ENCODE measurements at places on chromosomes 12 and 14.

- DNase-seq, result no peak
Measured at GRCh38 chr12:104520242-104520900, 63.6 kb downstream of the CHST11 start.

GRCh38 chr12:41067941-41068645, 120.0 kb upstream of the PDZRN4 start:
- no peak for DNase-seq

GRCh38 chr14:99229654-99230207, 42.3 kb downstream of the BCL11B start:
- DNase-seq, result no peak

DNA sequence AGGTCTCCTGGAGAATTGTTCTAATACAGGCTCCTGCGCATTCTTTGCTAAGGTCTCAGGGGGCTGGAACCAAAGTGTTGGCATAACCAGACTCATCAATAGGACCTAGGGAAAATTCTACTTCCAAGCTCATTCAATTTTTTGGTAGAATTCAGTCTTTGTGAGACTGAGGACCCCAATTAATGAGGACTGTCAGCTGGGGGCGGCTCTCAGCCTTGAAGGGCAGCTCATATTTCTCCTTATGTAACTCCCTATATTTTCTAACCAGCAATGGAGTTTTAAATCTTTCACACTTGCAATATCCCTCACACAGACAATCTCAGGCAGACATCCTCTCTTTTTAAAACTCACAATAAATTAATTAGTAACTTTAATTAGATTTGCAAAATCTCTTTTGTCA, 476.4 kb upstream of the LRFN5 start:
- no peak for DNase-seq

- no peak for DNase-seq
Measured at GRCh38 chr14:62497708-62498107, 547.5 kb downstream of the KCNH5 start.

DNA sequence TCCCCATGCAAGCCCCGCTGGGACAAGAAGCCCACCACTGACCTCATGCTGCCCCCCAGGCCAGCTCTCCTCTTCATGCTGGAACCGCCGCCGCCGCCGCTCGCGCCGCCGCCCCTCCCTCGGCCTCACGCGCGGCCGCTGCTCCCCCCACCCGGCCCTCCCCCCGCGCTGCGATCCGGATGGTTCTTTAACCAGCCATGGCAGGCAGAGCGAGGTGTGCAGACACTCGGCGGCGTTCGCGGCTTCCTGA, at the start of gene DCAF5:
TSS of gene DCAF5 (minus strand) at position 218 of the 250 bp plus-strand sequence. CDS start at position 77, 141 bp downstream.
- DNase-seq, result no peak

GRCh38 chr12:52805000-52805399, 8.9 kb downstream of the KRT4 start:
- DNase-seq, result no peak

GRCh38 chr14:78469947-78470346, 299.8 kb downstream of the NRXN3 start:
- no peak for DNase-seq

DNA sequence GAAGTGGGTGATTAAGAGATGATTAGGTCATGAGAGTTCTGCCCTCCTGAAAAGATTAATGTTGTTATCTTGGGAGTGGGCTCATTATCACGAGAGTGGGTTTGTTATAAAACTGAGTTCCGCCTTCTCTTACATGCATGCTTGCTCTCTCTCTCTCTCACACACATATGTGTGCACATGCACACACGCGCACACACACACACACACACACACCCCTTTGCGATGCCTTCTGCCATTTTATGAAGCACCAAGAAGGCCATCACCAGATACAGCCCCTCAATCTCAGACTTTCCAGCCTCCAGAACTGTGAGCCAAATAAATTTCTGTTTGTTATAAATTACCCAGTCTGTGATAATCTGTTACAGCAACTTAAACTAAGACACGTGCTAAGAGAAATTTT, 5.7 kb upstream of the SLC41A2 start:
- no peak for DNase-seq

All from AG04449 (cell line).